ENCODE measurements at places on chromosomes 12 and 14.

- no peak for DNase-seq
Measured at GRCh38 chr12:7180685-7181084, 8.8 kb upstream of the PEX5 start.

DNA sequence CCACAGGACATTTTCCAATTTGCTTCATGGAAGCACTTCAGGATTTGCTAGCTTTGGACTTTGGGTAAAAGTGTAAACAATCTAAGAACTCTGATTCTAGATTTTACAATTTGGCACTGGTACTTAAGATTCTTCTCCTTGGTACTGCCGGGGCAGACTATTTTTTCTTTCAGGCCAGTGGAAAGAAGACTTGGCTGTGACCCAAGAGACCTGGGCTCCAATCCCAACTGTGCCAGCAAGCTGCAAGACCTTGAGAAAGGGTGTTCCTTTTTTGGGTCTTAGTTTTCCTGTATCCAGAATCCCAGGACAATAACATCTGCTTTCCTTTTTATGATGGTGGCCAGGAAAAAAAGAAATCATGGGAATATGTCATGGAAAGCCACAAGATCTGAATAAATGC is 148.1 kb upstream of the CRY1 start:
- no peak for DNase-seq

- DNase-seq: no peak
Measured at GRCh38 chr12:30928356-30929244, 2.1 kb downstream of the TSPAN11 start.

- no peak for DNase-seq
Measured at GRCh38 chr14:105380756-105381155, 17.6 kb upstream of the TEX22 start.

- no peak for DNase-seq
Measured at GRCh38 chr12:26789731-26790644, 43.0 kb downstream of the ITPR2 start.

DNA sequence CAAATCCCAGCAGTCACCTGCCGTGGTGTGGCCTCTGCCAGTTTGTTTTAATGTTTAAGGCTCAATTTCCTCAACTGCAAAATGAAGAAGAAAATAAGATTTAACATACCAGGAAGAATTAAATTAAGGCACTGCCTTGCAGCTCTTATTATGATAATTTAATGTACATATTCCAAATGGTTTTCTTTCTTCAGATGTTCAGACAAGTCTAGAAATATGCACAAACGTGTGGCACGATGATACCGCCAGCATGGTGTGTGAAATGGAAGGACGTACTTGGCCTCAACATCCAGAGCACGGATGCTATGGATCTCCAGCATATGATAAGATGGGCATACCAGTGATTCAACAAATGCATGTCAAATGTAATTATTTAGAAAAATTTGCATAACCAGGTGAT is 959.4 kb upstream of the TMEM132C start:
- no peak for DNase-seq

DNA sequence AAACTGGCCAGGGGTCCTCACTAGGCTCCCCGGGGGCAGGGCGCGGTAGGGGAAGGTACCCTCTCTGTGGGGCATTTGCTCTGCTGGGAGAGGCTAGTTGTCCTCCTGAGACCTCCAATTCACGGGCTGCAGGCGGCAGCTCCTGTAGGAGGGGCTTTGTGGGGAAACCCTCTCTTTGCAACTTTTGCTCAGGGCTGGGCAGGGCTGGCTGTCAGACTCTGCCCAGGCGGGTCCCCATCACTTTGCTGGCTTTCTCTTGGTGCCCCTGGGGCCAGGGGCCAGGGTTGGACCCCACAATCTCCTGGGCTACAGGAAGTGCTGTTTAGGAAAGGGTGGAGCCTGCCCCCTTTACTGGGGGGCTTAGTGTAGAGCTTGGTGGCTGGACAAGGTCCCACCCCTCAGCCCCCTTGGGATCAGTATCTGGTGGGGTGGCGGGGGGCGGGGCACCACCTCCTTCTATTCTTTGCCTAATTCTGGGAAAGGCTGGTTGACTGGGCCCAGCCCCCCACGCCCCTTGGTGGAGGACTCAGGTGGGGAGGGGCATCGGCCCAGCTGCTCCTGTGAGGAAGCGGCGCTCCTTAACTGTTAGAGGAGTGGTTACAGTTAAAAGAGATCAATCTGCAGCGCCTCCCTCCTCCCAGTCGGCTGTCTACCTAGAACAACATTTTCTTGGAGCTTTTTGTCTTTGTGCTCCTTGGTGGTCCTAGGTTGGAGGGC is 918.7 kb downstream of the AACS start:
- no peak for DNase-seq

GRCh38 chr14:52327374-52328226 is 13.5 kb downstream of the PTGER2 start:
- no peak for DNase-seq

DNA sequence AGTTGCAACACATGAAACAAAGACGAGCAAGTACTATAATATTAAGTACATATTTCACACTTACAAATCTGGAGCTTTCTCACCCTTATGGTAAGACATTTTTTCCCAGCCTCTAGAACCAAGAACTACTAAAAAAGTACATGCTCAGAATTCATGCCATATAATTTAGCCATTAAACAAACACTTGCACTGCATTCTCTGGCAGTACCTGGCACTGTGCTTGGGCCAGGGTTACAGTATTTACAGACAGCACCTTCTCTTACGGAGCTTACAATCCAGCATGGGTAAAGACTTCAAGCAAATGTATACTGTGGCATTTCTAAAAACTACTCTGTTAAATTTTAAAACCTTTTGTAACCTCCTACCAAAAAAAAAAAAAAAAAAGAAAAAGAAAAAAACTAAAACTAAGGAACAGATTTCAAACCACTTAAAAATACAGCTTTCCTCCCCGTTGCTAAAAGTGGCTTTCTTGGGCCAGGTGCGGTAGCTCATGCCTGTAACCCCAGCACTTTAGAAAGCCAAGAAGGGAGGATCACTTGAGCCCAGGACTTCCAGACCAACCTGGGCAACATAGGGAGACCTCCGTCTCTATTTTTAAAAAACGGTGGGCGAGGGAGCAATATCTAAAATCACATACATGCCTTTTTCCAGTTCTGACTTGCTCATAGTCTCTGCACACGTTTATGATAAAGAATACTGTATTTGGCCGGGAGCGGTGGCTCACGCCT is 956 bp downstream of the GNPTAB start:
- no peak for DNase-seq

- DNase-seq: peak; percentile 54
Measured at GRCh38 chr12:52024845-52025230, 18.1 kb downstream of the TAMALIN start.

GRCh38 chr12:89073027-89073398 is 279.3 kb downstream of the DUSP6 start:
- no peak for DNase-seq

GRCh38 chr14:45144658-45145057 is 8.9 kb downstream of the FANCM start:
- no peak for DNase-seq

DNA sequence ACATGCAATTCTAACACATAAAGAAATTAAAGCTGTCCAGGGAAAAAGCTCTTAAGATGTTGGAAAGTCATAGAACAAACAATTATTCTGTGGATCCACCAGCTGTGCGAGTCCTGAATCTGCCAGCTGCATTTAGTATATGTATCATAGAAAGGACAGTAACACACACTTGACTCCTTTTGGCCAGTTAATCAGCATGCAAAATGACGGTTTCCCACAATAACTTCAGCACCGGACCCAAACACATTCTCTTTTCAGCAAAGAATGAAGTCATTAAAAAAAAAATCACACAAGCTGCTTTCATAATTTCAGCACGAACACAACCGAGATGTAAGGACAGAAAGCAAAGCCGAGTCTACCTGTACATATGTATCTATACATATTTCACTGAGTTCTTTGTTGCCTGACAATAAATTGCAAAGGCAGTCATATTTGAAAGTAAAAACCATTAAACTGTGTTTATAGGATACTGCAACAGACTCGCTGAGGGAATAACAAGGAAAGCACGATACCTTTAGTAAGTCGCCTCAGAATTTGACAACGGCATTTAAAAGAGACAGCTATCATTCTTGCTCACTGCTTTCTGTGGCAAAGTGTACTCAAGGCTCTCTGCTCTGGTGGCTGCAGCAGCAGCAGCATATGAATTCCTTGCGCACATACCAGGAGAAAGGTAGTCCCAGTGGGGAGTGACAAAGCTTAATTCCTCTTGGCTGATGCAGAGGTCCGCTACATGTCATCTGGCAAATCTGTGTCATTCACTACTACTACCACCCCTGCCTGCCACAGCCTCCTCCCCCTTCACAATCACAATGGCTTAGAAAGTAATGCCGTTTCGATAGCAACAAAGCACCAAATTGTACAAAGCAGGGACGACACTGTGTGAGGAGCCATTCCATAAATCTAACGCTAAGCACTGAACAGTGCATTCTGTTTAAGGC is at the start of gene GRIP1:
Gene GRIP1, minus strand, starts transcription at position 739 of the 938 bp plus-strand sequence. Its CDS starts 172 bp downstream, at position 567.
- no peak for DNase-seq
